ENCODE measurements at places on chromosomes 7 and 10.

GRCh38 chr10:43202657-43203447 lies 64.0 kb downstream of the RASGEF1A start:
- DNase-seq, result no peak

GRCh38 chr7:155458878-155459699 lies 1.2 kb downstream of the EN2 start:
- no peak for DNase-seq

GRCh38 chr7:49812534-49812933 lies 39.1 kb downstream of the VWC2 start:
- DNase-seq, result no peak

GRCh38 chr10:110651044-110651958 lies 7.2 kb downstream of the RBM20 start:
- peak; percentile 27 for DNase-seq

GRCh38 chr10:74039561-74040145 lies 41.7 kb downstream of the VCL start:
- peak; percentile 34 for DNase-seq

- DNase-seq, result no peak
These were observed 17.1 kb downstream of the GRID1 start for GRCh38 chr10:86349474-86349873.

GRCh38 chr10:100120550-100120949 lies 38.9 kb upstream of the CPN1 start:
- DNase-seq, result no peak

DNA sequence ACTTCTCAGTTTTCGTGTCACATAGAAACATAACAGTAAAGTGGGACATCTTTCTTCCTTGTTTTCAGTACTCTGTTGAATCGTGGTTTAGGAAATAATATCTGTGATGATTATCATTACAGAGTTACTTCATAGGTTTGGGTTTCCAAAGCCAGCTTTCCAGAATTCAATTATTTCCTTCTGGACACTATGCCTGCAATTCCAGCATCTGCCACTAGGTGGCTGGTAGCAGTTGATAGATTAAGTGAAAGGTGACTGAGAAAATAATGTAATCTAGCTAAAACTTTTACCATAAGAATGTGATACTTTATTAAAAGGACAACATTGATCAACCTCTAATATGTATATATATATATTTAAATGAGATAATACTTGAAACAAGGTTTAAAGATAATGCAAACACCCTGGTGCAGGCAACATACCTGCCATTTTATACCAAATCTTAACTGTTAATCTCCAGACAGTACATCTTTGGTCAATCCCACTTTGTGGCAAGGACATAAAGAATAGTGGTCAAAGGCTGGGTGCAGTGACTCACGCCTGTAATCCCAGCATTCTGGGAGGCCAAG lies 102.6 kb downstream of the SH3PXD2A start:
- no peak for DNase-seq

GRCh38 chr10:74542077-74542476 lies 284.3 kb upstream of the KAT6B start:
- peak; percentile 73 for DNase-seq

- DNase-seq, result no peak
These were observed 19.8 kb downstream of the ERCC6 start for GRCh38 chr10:49518982-49519578.

- DNase-seq, result no peak
These were observed 455.6 kb upstream of the ANKRD30A start for GRCh38 chr10:36669615-36670352.

GRCh38 chr10:44925224-44925623 lies 14.1 kb downstream of the TMEM72 start:
- no peak for DNase-seq

DNA sequence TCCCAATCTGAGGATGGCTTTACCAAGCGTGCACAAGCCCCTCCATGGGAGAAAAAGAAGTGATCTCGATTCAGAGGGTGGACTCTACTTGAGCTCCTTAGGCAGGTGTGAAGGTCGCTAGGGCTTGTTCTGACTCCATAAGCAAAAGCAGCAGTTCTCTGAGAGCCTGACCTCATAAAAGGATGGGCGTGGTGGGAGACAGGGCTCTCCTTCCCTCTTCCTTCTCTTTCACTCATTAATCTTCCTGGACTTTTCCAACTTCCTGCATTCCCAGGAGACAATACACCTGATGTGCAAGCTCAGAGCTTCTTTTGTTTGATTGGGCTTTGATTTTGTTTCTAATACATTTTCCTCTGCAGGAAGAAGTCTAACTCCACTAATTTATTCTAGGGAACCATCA lies 22.3 kb upstream of the TMEM72 start:
- DNase-seq, result no peak

DNA sequence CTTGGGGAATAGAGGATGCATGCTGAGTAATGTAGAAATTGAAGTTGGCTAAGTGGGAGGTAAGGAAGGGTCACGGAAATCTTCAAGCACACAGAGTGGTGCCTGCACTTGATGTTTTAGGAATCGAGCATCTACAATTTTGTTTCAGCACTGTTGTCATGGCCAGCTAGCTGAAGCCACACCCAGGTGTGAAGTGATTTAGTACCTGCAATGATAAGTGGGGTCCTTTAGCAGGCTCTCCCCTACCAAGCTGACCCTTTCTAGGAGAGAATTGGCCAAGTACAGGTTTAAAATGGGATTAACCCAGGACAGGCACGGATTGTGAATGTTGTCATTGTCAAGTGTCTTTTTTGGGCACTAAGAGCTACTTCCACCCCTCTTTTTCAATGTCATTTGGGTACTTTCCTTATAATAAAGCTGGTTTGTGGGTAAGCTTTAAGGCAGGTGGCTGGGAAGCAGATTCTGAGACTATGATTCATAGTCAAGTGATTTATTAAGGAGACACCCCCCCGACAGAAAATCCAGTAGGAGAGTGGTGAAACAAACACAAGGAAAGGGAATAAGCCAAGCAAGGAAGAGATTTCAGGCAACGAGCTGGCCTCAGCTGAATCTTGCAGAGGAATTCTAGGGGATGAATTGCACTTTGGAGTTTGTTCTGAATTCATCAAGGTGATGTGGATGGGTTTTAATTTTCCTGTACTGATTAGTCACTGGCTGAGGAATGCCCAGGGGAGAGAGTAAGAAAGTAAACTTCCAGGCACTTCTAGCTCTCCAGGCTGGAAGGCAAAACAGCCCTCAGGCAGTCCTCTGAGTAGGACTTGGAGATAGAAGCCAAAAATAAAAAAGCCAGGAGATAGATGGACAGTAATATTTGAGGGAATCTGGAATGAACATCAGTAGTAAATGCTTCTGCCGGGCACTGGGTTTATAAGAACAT lies 1128.4 kb downstream of the SORCS3 start:
- DNase-seq, result no peak

GRCh38 chr7:127933146-127933545 lies 98.1 kb downstream of the LRRC4 start:
- DNase-seq, result no peak

DNA sequence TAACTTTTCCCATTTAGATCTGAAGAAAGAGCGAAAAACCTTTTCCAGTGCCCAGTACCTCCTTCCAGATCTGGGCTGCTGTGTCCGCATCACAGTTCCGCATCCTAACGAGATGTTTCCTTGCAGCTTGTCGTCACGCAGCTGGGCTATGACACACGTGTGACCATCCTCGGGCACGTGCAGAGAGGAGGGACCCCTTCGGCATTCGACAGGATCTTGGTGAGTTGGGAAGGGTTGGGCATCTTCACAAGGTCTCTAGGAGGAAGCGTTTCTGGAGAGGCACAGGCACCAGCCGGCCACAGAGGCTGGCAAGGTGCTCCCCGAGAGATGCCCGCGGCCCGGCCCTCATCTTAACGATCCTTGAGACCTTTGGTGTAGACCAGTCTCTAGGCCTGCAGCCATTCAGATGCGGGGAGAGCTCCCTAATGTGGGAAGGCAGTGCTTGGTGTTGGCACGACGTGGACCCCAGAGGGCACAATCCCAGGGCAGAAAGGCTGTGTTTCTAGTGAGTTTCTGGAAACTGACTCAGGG lies 41.3 kb downstream of the PFKP start:
- DNase-seq, result no peak

DNA sequence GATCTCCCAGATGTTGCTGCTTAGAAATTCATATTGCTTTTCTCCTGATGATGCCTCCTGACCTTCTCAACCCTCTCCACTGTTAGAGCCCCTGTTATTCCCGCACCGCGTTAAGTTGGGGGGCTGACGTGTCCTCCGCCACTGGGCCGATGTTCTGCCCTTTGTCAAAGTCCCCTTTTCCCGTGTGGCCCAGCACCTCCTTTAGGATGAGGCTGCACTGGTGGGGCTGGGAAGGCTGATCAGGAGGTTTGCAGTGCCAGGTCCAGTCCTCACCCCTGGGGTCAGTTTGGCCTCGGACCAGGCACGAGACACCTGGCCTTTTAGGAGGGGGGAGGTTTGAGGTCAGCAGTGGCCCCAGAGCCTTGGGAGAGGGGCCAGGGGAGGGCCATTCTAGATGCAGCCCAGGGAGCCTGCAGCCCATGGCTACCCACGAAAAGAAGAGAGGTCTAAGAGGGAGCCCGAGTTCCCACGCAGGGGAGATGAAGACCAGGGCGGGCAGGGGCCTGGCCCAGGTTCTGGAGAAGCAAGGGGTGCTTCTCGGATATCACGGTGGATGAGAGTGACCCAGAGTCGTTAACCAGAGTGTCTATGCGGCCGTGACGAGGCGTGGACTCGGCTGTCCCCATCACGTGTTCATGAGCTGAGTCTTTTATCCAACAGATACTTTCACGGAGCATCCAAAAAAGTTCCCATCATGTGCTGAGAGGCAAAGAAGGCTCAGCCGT lies 150.4 kb downstream of the DNAJB6 start:
- DNase-seq, result no peak

DNA sequence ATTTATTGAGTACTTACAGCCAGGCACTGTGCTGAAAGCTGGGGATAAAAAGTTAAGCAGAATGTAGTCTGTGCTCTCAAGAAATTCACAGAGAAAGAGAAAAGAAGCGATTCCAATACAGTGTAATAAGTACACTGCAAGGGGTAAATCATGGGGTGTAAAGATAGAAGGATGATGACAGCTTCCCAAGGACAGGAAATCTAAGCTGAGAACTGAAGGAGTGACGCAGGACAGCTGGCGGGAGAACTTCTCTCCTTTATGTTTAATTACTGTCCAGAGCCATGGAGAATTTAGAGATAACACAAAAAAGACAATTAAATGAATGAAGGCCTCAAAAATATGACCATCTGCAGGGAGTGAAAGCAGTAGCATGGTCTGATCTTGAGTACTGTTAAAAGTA lies 34.8 kb downstream of the C7orf33 start:
- no peak for DNase-seq

- DNase-seq, result no peak
These were observed 204.5 kb upstream of the PHYHIPL start for GRCh38 chr10:58971796-58972491.

- DNase-seq, result no peak
These were observed 879 bp upstream of the VPS41 start for GRCh38 chr7:38909870-38910269.

DNA sequence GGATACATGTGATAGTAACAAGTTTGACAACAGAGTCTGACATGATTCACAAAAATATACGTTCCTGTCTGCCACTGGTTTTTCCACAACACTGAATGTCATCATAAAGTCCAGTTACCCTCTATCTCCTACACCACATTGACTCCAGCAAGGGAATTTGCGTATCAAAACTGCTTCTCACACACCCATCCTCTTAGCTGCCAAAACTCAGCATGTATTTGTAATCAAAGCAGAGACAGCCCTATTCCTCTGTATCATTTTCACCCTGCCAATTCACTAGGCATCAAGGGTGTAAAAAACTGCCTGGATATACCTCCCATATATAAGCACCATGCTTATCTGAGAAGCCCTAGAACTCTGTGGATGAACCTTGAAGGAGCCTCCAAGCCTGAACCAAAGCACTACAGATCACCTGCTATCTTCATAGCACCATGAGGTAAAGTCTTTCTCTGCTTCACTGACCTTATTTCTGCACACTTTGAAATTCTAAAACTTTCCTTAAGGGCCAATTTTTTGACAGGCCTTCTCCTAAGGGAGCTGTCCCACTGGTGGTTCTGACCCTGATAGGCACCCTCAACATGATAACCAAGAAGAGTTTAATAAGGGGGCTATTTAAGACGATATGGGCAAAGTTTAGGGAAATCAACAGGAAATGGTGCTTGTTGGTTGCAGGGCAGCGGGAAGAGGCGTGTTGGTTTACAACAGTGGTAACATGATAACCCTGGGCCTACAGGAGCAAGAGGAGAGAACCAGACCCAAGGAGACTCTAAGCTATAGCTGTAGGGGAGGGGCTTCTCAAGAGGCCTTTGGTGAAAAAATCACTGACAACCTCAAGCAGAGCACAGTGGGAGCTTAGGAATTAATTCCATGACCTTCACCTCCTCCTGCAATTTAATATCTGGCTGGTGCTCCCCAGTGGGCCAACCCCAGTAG lies at the start of gene IFIT1B:
Gene IFIT1B (plus strand): TSS at position 352 of the 933 bp plus-strand sequence. CDS start 80 bp downstream, at position 432.
- DNase-seq, result no peak

GRCh38 chr7:106795084-106795876 lies 69.8 kb upstream of the PIK3CG start:
- no peak for DNase-seq

DNA sequence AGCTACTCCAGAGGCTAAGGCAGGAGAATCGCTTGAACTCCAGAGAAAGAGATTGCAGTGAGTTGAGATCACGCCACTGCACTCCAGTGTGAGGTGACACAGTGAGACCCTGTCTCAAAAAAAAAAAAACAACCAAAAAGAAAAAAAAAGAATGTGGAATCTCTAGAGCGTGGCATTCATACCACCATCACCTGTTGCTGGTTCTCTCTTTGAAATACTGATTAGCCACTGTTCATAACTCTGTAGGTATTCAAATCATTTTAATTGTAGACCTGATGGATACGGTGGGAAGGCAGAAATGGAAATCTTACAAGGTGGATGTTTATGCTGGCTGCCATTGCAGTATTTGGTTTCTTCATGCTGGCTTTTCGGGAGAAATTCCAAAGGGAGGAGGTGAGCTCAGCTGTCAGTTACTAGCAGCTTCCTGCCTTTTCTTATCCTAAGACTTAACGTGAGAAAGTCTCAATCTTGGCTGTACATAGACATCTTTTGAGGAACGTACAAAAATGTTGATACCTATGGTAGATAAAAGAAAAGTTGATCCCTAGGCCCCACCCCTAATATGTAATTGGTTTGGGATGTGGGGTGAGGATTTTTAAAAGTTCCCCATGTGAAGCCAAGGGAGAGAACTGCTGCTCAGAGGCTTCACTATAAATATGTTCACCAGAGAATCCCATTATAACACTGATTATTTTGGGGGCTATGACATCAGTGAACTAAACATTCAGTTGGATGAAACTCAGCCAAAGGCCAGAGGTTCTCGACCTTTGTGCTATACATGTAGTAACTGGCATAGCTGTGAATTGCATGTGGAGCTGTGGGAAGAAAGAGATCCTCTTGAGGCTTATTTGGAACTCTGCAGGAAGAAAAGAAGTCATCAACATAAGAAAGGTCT lies 26.9 kb upstream of the MKLN1 start:
- no peak for DNase-seq

DNA sequence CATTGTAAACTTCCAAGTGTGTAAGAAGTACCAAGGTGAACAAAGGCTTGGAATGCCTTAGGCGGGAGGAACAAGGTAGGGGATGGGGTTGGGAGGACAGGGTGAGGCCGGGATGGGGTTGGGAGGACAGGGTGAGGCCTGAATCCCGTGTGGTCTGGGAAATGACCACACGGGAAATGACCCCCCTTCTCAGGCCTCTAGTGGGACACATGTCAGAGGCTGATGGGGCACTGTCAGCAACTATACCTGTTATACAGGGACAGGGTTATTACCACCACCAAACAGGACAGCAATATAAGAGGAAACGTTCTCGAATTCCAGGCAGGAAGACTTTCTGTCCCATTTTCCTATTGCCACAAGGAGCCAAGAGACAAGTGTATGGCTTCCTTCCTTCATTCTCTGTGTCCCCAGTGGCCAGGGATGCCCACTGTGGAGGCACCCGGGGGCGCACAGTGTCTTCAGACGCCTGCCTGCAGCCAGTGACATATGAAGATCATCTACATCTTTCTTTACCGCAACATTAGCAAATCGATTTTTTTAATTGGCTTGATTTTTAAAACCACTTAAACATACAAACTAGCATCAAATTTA lies 1.3 kb downstream of the MKI67 start:
- DNase-seq, result no peak

Measured in AG09309 (cell line).